Fibroblast of villous mesenchyme (primary cell): ENCODE measurements at places on chromosomes 3 and 15. TPM values are rescaled to one million over a fixed set of nuclear protein-coding genes. Genes with fewer than 3 reads are reported as not detected.

The IQCH gene
- 2.6 and 4.7 TPM in 2 replicates for total RNA-seq

The PARP15 gene
- total RNA-seq = under 0.01 TPM in 2 replicates

The LMOD3 gene
- not detected in 2 replicates for total RNA-seq

DNA sequence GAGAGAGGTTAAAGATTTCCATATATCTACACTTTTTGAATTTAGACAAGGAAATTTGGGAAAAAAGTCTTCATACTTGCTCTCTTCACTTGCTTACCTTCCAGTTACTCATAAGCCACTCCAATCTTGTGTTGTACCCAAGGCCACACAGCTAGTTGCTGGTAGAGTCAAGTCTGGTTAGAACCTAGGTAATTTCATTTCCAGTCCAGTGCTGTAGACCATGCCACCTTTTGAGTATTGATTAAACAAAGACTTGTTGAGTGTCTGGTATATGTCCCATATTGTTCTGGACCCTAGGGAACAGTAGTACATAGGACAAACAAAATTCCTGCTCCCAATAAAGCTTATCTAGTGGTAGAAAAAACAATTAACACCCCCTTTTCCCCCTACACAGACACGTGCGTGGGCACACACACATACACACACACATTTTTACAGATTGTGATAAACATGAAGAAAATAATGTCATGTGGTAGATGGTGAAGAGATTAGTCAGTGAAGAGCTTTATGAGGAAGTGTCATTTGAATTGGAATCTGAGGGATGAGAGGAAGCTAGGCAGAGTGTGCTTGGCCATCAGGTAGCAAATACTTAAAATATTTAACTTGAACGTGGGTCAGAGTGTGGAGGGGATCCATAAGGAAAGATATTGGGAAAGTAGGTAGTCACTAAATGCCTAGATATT, 2.1 kb downstream of the CMC1 start:
- no peak for DNase-seq

GRCh38 chr3:177294221-177294620, 96.9 kb upstream of the TBL1XR1 start:
- no peak for DNase-seq

GRCh38 chr3:70180664-70181063, 131.8 kb downstream of the MDFIC2 start:
- DNase-seq = no peak
